CD8-positive, alpha-beta memory T cell (primary cell): ENCODE measurements at places on chromosomes 7 and 10. TPM values are rescaled to one million over a fixed set of nuclear protein-coding genes. Genes with fewer than 3 reads are reported as not detected.

DNA sequence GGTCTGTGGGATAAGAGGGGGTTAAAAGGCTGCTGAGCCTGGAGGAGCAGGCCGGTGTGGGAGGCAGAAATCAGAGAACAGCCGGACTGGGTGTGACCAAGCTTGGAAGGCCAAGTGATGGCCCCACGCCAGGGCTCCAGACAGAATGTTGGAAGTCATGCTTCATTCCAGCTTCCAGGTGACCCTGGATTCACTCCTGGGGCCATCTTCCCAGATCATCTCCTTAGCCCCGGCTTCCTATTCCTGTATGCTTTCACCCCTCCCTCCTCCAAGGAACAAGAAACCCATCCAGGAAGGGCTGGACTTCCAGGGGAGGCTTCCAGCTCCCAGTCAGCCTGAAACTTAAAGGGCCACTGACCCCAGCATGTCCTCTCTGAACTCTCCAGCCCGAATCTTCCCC, 1.0 kb downstream of the INMT start:
- DNase-seq: no peak

DNA sequence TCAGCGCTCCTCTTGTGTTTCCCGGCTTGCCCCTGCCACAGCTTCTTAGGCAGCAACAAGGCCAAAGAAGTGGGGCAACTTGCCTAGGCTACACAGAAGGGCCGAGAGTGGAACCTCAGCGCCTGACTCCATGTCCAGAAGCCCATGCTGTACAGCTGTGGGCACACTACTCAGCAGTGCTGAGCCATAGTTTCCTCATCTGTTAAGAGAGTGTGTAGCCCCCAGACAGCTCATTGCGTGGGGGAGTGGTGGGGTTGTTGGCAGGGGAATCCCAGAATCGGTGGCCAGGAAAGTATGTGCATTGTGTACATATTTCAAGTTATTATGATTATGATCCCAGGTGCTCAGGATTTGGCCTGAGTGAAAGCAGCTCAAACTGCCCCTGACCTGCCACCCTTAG, 96.2 kb downstream of the CDH23 start:
- DNase-seq: no peak

- DNase-seq: no peak
These were observed 66.2 kb downstream of the LOXL4 start for GRCh38 chr10:98201760-98202159.

Gene CYP51A1
- total RNA-seq: 44.5 TPM
